ENCODE measurements at places on chromosomes 5 and 9. TPM values are rescaled to one million over a fixed set of nuclear protein-coding genes. Genes with fewer than 3 reads are reported as not detected.

GRCh38 chr5:5558638-5559527 is 136.4 kb downstream of the ICE1 start:
- DNase-seq: no peak

GRCh38 chr9:136862849-136863622 is 3.1 kb downstream of the EDF1 start:
- DNase-seq: no peak

GRCh38 chr9:95457769-95458168 is 59.0 kb downstream of the PTCH1 start:
- no peak for DNase-seq

GRCh38 chr9:32004431-32005076 is 379.9 kb upstream of the ACO1 start:
- DNase-seq: no peak

DNA sequence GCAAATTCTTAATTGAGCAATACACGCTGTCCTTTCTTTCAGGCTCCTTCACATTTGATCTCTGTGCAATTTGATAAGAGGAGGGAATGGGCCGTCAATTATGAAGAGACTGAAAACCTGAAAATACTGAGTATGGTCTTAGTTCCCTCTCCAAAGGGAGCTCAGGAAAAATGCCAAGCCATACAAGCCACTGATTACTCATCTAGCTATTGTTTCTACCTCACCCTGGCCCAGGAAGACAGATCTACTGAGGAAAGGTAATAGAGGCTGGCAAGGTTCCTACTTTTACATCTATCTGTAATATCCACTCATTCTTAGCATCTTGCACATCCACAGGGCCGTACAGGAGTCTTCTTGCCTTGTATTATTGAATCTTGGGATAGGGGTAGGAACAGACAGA is 23.7 kb upstream of the TNC start:
- no peak for DNase-seq

IL9 gene
- not detected for total RNA-seq

ANGPTL2 gene
- not detected for total RNA-seq

DNA sequence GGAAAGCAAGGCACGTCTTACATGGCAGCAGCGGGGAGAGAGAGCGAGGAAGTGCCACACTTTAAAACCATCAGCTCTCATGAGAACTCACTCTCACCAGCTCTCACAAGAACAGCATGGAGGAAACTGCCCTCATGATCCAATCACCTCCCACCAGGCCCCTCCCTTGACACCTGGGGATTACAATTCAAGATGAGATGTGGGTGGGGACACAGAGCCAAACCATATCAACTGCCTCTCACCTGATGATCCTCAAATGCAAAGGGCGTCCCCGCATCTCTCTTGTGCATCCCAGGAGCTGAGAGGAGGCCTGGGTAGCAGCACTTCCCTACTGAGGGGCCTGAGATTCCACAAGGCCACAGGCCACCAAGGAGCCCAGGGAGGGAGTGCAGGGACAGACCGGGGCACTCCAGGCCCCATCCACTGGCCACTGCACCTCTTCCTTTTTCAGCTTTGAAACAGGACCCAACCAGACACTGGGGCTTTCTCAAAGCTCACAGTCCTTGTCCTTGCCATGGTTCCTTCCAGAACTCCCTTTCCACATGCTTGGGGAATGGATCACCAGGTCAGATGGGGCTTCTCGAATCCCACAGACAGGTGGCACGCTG is 54.5 kb upstream of the IL17B start:
- peak; percentile 22 for DNase-seq

GRCh38 chr5:41708604-41708940 is 161.7 kb downstream of the OXCT1 start:
- DNase-seq: no peak

PCDHGC5 gene
- total RNA-seq: 5.4 TPM

GRCh38 chr5:112310746-112311145 is 108.3 kb downstream of the EPB41L4A start:
- DNase-seq: no peak

- no peak for DNase-seq
Measured at GRCh38 chr5:19795218-19795617, 192.8 kb downstream of the CDH18 start.

DIPK1B gene
- 0.74 TPM for total RNA-seq

- DNase-seq: no peak
Measured at GRCh38 chr9:133603135-133603927, 5.9 kb downstream of the FAM163B start.

- DNase-seq: no peak
Measured at GRCh38 chr9:135246248-135247205, 159.1 kb downstream of the OLFM1 start.

EDIL3 gene
- not detected for total RNA-seq
